ENCODE measurements at places on chromosomes 11 and 22. TPM values are rescaled to one million over a fixed set of nuclear protein-coding genes. Genes with fewer than 3 reads are reported as not detected.

The PARVA gene
- total RNA-seq, result 23.0 TPM

The KRTAP5-11 gene
- 2.2 TPM for total RNA-seq

The SLC6A5 gene
- not detected for total RNA-seq

The BSX gene
- not detected for total RNA-seq

The ALDH3B1 gene
- 2.1 TPM for total RNA-seq

The SMARCB1 gene
- total RNA-seq, result 24.8 TPM

The PNPLA5 gene
- total RNA-seq, result 2.3 TPM

The OR5A1 gene
- total RNA-seq, result not detected

The CYP2D6 gene
- total RNA-seq, result 1.4 TPM

The SNX32 gene
- total RNA-seq, result 1.4 TPM

The DBX1 gene
- total RNA-seq, result not detected

The GSTT2 gene
- total RNA-seq, result not detected

The MALAT1 gene
- total RNA-seq, result 23,607 TPM

The SHANK3 gene
- 7.2 TPM for total RNA-seq

The ALDH3B2 gene
- 19.1 TPM for total RNA-seq

Measured in skin of body (tissue), 3 donors.